ENCODE measurements at places on chromosomes 6 and 20. TPM values are rescaled to one million over a fixed set of nuclear protein-coding genes. Genes with fewer than 3 reads are reported as not detected.

DNA sequence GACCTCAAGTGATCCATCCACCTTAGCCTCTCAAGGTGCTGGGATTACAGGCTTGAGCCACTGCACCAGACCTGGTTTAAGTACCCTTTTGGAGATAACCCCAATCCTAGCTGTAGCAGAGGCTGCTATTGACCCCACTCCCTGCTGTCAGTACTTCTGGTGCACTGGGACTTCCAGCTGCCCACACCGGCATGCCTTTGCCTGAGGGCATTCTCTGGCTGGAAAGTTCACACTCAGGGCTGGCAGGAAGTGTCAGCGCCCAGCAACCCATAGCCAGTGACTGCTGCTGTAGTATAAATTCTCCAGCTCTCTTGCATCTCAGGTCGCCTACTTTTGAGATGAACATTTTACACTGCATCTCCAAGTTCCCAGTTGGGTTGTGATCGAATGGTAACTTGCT, 75.3 kb downstream of the UTRN start:
- DNase-seq: no peak

DNA sequence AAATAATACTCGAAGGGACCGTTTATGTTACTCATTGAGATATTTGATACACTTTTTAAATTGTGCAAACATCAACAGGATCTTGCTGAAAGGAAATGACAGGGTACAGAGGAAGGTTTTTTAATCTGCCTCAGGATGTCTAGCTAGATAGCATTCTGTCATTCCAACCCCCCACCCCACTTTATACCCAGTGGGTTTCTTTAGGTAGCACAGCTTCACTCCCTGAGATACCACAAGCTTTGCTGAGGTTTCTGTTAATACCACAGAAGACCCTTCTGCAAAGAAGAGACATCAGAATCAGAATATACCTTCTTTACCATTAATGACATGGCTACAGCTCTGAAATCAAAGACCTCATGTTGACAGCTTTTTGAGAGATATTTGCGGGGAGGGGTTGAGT, 1.3 kb downstream of the PHACTR2 start:
- DNase-seq: no peak

DNA sequence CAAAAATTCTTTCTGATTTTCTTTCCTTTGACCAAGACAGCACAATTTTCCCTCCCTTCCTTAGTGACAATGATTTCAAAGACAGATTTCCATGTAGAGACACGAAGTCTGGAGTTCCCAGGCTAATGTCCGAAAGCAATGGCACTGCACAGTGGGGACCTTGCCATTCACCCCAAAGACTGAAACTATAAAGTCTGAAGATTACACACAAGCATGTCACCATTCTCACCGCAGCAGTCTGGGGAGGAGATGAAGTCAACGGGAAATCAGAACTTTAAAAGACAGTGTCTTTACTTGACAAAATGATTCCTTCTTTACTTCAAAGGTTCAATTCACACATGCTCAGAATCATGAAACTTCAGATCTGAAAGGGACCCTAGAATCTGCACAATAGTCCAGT, 8.3 kb downstream of the B4GALT5 start:
- no peak for DNase-seq

CUL7 gene
- 54.8 TPM for total RNA-seq

IL17A gene
- total RNA-seq: not detected

MAVS gene
- 32.4 TPM for total RNA-seq

DNA sequence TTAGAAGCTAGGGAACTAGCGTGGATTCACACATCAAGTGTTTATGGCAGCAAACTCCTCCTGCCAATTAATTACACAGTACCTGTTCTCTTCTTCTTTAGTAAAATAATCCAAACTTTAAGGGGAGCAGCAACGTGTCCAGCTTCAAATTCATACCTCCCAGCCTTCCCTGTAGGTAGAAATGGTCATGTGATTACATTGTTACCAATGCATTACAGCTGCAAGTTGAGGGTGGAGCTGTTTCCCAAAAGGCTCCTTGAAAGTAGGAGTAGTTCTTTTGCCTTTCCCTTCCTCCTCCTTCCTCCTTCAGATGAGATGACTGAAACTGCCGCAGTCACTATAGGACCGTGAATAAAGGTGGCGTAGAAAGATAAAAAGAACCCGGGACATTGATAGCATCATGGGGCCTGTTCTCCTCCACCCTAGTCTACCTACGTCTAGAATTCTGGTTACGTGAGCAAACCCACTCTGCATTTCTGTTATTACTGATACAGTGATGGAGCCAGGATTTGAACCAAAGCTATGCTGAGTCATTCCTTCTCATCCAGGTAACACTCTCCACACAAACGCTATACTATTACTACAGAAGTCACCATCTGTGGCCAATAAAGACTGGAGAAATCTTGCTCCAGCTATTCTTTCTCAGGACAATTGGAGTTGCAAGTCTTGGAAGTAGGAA, 18.2 kb downstream of the LINC00237 start:
- no peak for DNase-seq

CNKSR3 gene
- total RNA-seq: 4.7 TPM

GRCh38 chr20:23826541-23827021, at the start of gene CST2:
Gene CST2 (minus strand): TSS chr20:23826729. CDS start chr20:23826660, 69 bp downstream.
- DNase-seq: peak; percentile 20

- DNase-seq: no peak
Observed at GRCh38 chr6:13554929-13555333, 19.5 kb upstream of the SIRT5 start.

SH3BGRL2 gene
- 2.6 TPM for total RNA-seq

All from fibroblast of villous mesenchyme (primary cell).